ENCODE measurements at places on chromosomes 3 and 15. TPM values are rescaled to one million over a fixed set of nuclear protein-coding genes. Genes with fewer than 3 reads are reported as not detected.

ESYT3 gene
- total RNA-seq: 0.09 TPM

- peak; percentile 3 for DNase-seq
Observed at GRCh38 chr15:45523166-45523460, 558 bp upstream of the SLC30A4 start.

DNA sequence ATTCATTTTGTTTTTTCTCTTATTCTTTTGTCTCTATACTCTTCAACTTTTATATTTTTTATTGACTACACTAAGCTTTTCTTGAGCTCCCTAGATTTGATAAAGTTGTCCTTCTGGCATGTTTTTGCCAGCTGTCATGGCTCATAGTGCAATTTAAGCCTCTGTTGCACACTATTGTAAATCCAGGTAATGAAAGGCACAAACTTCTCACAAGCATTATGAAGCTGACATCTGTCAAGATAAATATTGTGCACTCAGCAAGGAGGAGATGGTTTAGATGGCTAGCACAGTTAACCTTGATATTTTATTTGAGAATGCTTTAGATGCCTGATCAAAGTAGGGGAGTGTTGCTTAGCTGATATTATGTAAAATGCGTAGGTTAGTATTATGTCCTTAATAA is 1280.9 kb downstream of the NSUN3 start:
- no peak for DNase-seq

- no peak for DNase-seq
Observed at GRCh38 chr3:37859354-37859753, 2.3 kb upstream of the CTDSPL start.

GRCh38 chr15:65404186-65404872 is 18.4 kb downstream of the IGDCC4 start:
- DNase-seq: no peak

DNA sequence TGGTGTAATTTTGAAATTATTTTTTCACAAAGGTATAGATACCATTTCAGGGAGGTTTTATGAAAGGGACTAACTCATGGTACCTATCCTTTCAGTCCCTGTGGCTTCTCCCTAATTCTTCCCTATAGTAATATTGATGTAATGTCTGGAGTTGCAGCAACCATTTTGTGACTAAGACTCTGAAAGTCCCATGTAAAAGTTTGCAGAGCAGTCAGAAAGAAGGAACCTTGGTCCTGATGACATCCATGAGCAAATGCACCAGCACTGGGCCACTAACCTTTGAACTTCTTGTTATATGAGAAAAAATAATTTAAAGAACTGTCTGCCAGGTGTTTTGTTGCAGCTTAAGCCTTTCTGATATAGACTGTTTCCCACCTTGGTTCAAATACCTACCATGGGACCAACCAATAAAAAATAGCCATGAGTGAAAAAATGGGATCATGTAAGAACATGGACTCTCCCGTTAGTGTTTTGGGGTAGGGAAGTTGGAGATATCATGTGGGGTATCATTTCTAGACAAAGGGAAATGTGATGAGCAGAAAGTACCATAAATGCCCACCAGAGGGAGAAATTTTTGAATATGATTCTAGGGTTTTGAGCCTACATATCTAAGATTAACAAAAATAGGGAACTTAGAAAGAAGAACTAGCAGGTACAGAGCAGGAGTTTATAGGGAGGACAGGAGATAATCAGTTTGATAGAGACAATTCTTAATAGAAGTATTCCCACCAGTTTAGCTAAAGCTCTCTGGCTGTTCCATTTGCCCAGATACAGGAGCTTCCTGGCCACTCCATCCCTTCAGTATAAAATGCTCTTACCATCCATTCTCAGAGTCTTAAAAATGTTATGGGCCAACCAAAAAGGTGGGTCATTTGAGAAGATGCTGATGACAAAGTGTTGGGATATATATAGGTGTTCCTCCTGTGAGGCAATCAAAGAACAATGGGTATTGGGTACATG is 3.4 kb upstream of the CPOX start:
- DNase-seq: no peak

SH2D7 gene
- total RNA-seq: not detected

All from activated CD8-positive, alpha-beta T cell treated with anti-CD3 and anti-CD28 coated beads for 36 hours (primary cell).